ENCODE measurements at places on chromosomes 6 and 20.

DNA sequence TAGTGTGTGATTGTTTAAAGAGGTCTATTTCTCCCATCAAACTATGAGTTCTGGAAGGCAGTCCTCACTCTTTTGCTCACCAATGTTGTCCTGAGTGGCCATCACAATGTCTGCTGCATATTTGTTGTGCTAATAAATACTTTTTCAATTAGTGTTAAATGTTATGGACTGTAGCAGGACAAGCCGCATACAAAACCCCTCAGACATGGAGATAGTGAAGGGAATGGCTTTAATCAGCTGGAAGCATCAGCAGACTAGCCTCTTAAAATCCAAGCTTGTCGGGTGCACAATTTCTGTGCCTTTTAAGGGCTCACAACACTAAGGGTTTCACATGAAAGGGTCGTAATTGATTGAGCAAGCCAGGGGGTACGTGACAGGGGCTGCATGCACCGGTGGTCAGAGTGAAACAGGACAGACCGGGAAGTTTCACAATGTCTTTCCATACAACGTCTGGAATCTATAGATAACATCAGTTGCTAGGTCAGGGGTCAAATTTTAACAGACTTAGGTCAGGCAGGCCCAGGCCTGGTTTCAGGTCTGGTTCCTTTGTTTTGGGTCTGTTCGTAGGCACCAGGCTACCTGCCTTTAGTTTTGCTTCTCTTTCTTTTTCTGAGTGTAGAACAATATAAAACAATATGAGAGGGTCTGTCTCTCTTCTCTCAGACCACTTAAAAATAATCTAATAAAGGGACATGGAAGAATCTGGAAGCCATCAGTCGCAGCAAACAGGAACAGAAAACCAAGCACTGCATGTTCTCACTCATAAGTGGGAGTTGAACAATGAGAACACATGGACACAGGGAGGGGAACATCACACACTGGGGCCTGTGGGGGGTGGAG is 327.6 kb upstream of the HTR1E start:
- no peak for DNase-seq

DNA sequence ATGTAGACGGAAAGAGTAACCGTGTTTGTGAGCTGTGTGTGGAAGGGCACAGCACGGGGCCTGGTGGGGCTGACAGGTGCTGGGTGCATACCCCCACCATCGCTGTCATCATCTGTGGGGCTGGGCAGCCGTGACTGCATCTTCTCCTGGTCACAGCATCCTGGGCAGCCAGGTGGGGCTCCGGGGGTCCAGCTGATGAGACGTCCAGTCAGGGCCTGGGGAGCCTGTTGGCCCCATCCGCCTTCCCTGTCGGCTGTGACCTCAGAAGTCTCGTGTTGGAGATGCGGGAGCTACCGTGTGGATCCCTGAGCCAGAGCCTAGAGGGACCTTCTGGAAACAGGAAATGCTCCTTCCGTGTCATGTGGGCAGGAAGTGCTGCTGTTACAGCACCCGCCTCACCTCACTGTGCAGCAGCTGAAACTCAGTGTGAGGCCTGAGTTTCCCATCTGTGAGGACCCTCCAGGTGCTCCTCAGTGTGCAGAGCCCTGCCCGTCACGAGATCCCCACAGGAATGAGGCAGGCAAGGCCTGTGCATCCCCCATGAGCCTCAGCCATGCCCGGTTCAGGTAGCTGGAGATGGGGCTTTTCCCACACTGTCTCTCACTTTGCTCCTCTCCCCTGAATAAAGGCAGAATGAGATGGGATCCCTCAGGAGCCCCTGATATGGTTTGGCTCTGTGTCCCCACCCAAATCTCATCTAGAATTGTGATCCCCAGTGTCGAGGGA is 108.7 kb downstream of the ERMARD start:
- DNase-seq, result no peak

DNA sequence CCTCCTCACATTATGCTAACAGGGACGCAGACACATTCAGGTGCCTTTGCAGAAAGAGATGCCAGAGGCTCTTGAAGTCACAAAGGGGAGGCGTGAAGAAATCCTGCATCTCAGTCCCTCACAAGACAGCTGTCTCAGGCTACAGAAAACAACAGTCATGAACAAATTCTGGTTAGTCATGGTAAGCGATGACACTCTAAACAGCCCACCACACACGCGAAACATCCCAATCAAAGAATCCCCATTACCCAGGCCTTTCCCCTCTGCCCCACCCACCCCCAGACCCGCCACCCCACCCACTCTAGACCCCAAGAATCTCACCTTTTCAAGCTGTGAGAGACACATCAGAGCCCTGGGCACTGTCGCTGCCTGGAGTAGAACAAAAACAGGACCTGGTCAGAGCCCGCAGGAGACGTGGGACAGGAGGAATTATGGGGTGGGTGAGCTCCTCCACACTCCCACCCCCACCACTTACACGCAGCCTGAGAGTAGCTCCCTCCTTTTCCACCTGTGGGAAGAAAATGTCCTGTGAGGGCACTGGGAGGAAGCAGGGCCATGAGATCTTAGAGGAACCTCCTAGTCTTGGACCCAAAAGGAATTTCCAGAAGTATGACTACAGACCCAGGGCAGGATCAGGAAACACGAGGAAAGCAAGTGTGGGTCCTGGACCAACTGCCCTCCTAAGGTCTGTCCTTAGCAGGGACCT is 2.7 kb downstream of the HLA-B start:
- no peak for DNase-seq

- DNase-seq, result no peak
Observed at GRCh38 chr20:59701236-59701635, 96.9 kb downstream of the PHACTR3 start.

DNA sequence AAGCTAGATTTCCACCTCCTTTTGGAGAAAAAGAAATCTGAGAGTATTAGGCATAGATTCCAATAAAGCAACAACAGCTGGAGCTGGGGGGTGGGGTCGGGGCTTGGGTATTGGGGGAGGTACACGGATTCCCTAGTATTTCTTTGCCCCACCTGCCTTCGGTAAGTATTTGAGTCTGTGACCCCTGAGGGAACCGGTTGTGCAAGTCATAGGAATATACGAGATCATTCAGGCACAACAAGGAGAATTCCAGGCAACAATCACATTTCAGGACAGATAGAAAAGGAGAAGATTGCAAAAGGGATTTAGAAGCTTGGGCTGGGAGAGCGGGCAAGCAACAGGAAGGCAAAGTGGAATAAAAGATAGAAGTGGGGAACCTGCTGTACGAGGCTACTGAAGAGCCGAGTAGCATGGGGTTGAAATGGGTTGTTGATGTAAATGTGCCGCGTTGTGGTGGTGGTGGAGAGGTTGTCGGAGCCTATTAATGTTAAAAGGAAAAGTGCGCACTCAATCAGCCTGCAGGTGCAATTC is 148.9 kb downstream of the BCAS1 start:
- DNase-seq, result no peak

- no peak for DNase-seq
Observed at GRCh38 chr6:169227116-169227515, 26.5 kb downstream of the THBS2 start.

- no peak for DNase-seq
Observed at GRCh38 chr6:43058531-43058930, 703 bp downstream of the MRPL2 start.

GRCh38 chr6:161232010-161232409 is 41.9 kb downstream of the AGPAT4 start:
- DNase-seq, result no peak

- no peak for DNase-seq
Observed at GRCh38 chr6:33908025-33908424, 104.2 kb upstream of the MLN start.

- peak; percentile 49 for DNase-seq
Observed at GRCh38 chr6:44621846-44622245, 234.3 kb downstream of the CDC5L start.

- peak; percentile 69 for DNase-seq
Observed at GRCh38 chr6:10201606-10202510, 213.0 kb downstream of the TFAP2A start.

GRCh38 chr6:49555951-49556350 is 5.5 kb downstream of the C6orf141 start:
- DNase-seq, result no peak

- DNase-seq, result no peak
Observed at GRCh38 chr6:151300267-151300991, 60.7 kb downstream of the AKAP12 start.

DNA sequence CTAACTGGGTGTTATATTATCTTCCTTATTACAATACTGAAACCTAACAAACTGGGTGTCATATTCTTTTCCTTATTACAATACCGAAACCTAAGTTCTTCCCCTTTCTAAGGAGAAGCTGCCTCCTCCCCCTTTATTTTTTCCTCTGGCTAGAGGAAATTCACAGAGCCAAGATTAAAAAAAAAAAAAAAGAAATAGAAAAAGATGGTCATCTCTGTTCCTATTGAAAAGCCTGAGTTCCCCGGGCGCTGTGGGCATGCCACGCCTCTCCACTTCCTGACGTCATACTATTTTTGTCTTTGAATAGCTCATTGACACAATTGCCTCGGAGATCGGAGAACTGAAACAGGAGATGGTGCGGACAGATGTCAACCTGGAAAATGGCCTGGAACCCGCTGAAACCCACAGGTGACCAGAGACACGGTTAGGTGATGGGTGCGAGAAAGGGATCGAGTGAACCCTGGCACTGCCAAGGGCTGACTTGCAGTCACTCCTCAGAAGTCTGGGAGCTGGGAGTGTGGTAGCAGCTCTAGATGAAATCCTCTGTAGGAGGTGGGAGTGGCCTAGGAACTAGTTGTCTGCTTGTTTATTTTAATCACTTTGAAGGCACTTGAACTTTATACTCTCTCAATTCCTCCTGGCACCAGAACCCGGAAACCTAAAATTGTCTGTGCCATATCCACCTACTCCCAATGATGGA is 82.2 kb upstream of the NAA20 start:
- DNase-seq, result no peak

- DNase-seq, result peak; percentile 11
Observed at GRCh38 chr6:110181131-110182030, 1.2 kb downstream of the CDC40 start.

DNA sequence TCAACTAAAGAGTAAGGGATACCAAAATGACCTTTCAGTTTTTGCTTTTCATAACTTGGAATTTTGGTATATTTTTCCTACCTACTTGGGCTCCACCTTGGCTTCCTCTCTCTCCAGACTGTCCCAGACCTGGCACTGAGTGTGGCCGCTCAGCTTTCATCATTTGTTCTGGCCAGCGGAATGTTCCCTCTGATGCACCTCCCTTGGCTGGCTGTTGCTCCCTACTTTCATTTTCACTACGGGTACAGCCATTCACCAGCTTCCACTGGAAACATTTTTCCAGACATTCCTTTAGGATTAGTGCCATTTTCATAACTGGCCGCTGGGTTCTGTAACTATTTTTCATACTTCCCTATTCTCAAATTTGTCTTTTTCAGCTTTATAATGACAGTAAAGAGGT is 487.4 kb downstream of the TENT5A start:
- peak; percentile 91 for DNase-seq

- no peak for DNase-seq
Observed at GRCh38 chr6:170346649-170347048, 40.1 kb downstream of the FAM120B start.

GRCh38 chr6:48765352-48765961 is 654.5 kb upstream of the PTCHD4 start:
- DNase-seq, result peak; percentile 91

DNA sequence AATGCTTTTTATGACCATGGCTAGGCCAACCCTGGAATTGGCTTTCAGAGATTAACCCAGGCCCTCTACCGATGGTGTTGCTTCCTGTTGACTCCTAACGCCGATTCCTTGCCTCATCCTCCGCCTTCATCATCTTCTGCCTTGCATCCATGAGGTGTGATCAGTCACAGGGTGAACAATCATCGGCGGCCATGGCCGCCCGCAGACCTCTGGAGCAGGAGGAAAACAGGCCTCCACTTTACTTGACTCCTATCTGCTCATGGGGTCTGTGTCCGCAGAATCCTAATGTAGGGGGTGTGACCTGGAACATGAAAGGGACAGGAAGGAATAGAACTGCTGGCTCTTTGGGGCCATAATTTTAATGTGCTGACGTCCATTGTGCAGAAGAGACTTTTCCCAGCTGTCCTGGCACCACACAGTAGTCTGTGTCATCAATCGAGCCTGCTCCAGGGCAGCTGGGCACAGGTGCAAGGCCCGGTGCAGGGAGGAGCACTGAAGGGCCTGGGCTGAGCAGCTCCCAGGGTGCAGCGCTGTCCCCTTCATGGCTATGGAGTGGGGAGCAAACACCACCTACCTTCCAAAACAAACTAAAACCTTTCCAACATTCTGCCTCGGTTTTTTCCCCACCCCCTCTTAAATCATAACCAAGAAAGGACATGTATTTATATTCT is 8.0 kb downstream of the SLC22A3 start:
- DNase-seq, result no peak

DNA sequence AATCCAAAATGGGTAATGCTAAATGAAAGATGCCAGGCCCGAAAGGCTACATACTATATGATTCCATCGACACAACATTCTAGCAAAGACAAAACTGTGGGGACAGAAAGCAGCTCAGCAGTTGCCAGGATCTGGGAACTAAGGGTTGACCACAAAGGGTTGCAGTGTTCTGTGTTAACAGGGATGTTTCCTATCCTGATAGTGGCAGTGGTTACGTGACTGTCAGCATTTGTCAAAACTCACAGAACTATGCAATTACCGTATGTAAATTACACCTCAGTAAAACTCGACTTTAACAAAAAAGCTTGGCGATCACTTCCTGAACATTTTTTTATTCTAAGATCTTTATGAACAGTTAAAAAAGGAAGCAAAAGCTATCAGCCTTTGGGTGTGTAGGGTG is 83.9 kb downstream of the BANF2 start:
- no peak for DNase-seq

DNA sequence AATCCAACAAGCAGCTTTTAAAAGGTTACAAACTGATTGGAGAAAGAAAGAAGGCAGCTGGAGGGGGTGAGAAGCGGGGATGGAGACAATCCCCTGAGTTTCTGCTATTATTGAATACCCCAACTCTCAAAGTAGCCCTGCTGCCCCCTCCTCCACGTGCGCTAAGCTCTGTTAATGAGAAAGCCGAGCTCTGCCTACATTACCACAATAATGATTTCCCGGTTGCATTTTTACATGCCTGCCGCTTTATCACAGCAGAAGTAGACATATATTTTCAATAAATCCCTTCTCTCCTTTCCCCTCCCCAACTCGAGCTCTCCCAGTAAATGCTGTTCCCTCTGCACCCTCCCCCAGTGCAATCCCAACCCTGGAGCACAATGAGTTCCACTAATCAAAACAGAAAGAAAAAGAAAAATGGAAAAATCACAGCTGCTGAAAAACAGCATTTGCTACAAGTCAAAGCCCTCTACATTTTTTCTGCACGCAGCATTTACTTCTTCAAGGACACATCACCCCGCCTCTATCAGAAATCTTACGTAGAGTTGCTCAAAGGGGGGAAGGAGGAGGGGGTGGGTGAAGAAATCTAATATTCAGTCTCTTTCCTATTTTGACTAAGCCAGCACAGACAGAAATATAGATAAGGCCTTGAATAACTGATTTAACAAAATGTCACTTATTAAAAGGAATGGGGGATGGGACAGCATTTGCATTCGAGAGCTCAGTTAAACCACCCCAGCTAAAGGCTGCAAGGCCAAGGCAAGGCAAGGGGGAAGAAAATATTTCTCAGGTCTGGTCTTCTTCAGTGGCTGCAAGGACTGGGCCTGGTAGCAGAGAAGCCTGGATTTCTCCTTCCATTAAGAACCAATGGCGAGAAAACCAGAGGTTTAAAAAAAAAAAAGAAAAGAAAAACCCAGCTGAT is 10.7 kb downstream of the TRERF1 start:
- peak; percentile 80 for DNase-seq

- peak; percentile 65 for DNase-seq
Observed at GRCh38 chr6:81476881-81477280, 275.6 kb downstream of the TENT5A start.

GRCh38 chr6:3885262-3886036 is 36.3 kb downstream of the FAM50B start:
- no peak for DNase-seq
